Adrenal gland (tissue), 19 donors: ENCODE measurements at places on chromosomes 1 and 21. TPM values are rescaled to one million over a fixed set of nuclear protein-coding genes. Genes with fewer than 3 reads are reported as not detected.

Gene BCL2L15
- not detected for total RNA-seq

Gene TCHHL1
- total RNA-seq, result not detected

Gene HTR6
- total RNA-seq, result not detected

Gene MAB21L3
- not detected for total RNA-seq

Gene TRIM63
- not detected for total RNA-seq

Gene SORT1
- 56.8 TPM for total RNA-seq

DNA sequence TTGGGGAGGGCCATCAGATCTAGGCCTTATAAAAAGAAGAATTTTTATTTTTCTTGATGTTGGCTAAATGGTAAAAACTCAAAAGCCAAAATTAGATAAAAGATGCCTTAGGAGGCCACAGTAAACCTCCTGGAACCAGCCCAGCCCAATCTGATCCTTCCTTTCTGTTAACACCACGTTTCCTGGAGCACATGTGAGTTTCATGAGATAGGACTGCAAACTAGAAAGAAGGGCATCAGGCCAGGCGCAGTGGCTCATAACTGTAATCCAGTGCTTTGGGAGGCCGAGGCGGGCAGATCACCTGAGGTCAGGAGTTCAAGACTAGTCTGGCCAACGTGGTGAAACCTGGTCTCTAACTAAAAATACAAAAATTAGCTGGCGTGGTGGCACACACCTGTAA lies 6.7 kb downstream of the HSF2BP start:
- DNase-seq, result no peak
- no peaks in the 10 kb centered on the region for H3K36me3 ChIP-seq
- no peaks in the 10 kb centered on the region for H3K27me3 ChIP-seq
- H3K27ac ChIP-seq, result no peak overlapping the region
- no peaks in the 10 kb centered on the region for H3K4me1 ChIP-seq

DNA sequence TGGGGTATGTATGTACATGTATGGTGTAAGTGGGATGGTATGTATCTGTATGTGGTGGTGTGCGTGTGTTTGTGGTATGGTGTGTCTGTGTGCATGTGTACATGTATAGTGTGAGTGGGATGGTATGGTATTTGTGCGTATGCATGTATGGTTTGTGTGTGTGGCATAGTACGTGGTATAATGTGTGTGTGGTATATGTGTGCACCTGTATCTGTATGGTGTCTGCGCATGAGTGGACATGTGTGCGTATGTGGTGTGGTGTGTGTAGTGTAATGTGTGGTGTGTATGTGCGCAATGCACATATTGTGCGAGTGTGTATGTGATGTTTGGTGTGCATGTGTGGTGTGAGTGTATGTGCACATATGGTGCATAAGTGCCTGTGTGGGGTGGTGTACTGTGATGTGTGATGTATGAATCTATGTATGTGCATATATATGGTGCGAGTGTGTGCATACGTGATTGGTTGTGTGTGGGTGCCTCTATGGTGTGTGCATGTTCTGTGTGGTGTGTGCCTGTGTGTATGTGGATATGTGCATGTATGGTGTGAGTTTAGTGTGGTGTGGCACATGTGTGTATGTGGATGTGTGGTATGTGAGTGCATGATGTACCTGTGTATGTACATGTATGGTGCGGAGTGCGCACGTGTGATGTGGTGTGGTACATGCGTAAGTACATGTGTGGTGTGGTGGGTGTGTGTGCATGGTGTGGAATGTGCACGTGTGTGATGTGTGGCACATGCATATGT lies 38.8 kb downstream of the WDR4 start:
- peak; percentile 11 for DNase-seq
- peaks cover 13% of the 10 kb centered on the region for H3K4me1 ChIP-seq
- no peaks in the 10 kb centered on the region for H3K27me3 ChIP-seq
- no peak overlapping the region for H3K27ac ChIP-seq

DNA sequence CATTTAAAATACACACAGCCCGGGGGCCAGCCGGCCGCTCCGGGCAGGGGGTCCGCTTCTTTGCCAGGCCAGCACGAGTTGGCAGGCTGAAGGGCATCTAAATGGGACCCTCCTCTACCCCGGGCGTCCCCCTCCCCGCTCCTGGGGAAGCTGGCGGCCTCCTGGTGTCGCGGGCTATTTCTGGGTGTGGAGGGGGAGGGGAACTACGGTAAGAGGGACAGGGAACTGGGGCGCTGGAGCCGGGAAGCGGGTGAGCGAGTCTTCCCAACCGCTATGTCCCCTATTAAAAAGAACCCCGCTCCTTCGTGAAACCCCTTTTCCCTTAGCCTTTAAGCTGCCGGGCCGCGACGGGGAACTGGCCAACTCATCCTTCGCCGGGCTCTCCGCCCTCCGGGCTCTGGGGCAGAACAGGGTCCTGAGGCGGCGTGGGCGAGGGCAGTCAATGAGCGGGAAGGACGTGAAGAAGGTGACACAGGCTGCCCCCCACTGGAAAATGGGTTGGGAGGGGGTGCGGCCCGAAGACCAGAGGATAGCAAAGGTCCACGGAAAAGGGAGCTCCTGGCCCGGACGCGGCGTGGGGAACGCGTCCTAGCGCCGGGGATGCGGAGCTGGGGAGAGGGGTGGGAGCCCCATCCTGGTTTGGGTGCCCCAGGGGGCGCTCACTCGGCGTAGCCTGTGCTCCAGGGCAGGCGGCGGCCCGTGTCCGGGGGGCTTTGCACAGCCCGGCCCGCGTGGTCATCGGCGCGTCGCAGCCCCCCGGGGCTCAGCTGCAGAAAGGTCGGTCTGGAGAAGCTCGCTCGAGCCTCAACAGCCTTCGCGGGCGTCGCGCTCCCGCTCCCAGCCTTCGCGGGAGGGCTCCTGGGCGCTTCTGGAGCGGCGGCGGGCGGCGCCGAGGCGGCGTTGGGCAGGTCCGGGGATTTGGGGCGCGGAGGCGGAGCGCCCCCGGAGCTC lies 544 bp downstream of the PPM1J start:
- no peak overlapping the region for H3K27ac ChIP-seq
- no peaks in the 10 kb centered on the region for H3K27me3 ChIP-seq
- H3K4me1 ChIP-seq, result peaks cover 19% of the 10 kb centered on the region
- no peak for DNase-seq
- H3K36me3 ChIP-seq, result no peaks in the 10 kb centered on the region

GRCh38 chr1:115210302-115210711 lies 121.0 kb upstream of the TSPAN2 start:
- no peaks in the 10 kb centered on the region for H3K4me1 ChIP-seq
- no peak for DNase-seq
- H3K36me3 ChIP-seq, result no peaks in the 10 kb centered on the region
- no peak overlapping the region for H3K27ac ChIP-seq
- H3K27me3 ChIP-seq, result no peaks in the 10 kb centered on the region

GRCh38 chr1:220631238-220631815 lies 58.8 kb upstream of the C1orf115 start:
- H3K36me3 ChIP-seq, result no peaks in the 10 kb centered on the region
- DNase-seq, result no peak
- H3K4me3 ChIP-seq, result no peak overlapping the region
- no peaks in the 10 kb centered on the region for H3K4me1 ChIP-seq

- H3K4me1 ChIP-seq, result peaks cover 13% of the 10 kb centered on the region
- no peak overlapping the region for H3K27ac ChIP-seq
- H3K4me3 ChIP-seq, result no peak overlapping the region
- H3K36me3 ChIP-seq, result no peaks in the 10 kb centered on the region
These were observed 88.6 kb upstream of the LYPLAL1 start for GRCh38 chr1:219085082-219085481.

- H3K27me3 ChIP-seq, result no peaks in the 10 kb centered on the region
- no peak for DNase-seq
- H3K4me1 ChIP-seq, result peaks cover 18% of the 10 kb centered on the region
These were observed 46.9 kb downstream of the PKN2 start for GRCh38 chr1:88730995-88731394.

DNA sequence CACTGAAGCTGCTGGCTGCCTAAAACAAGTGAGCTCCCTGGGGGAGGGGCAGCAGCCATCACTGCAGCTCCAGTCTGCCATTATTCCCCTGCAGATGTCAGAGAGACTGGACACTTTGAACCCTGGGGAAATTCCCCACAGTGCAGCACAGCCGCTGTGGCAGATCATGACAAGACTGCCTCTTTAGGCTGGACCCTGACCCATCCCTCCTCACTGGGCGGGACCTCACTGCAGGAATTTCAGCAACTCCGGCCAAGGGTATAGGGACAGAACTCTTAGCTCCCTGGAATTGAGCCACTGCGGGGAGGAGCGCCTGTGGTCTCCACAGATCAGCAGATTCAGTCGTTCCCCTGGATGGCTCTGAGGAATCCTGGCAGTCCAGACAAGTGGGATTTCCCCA lies 964.6 kb downstream of the BRINP3 start:
- H3K4me3 ChIP-seq, result no peak overlapping the region
- H3K27me3 ChIP-seq, result no peaks in the 10 kb centered on the region
- no peaks in the 10 kb centered on the region for H3K36me3 ChIP-seq

DNA sequence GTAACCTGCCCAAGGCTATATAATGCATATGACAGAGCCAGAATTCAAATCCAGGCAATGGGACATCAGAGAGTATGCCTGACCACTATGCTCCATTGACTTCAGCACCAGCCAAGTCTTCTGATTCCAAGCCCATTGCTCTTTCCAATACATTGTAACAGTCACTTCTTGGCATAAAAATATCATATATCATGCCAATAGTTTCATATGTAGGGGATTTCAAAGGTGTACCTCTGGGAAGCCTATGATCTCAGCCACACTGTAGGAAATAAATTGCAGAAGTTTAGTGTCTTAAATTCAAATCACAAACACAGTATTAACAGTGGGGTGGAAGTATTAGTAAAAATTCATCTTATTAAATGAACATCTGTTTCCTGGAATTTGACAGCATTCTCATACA lies 30.0 kb upstream of the ROR1 start:
- H3K4me1 ChIP-seq, result no peaks in the 10 kb centered on the region
- no peak overlapping the region for H3K4me3 ChIP-seq
- no peak for DNase-seq
- no peaks in the 10 kb centered on the region for H3K27me3 ChIP-seq
- no peak overlapping the region for H3K27ac ChIP-seq
- no peaks in the 10 kb centered on the region for H3K36me3 ChIP-seq

DNA sequence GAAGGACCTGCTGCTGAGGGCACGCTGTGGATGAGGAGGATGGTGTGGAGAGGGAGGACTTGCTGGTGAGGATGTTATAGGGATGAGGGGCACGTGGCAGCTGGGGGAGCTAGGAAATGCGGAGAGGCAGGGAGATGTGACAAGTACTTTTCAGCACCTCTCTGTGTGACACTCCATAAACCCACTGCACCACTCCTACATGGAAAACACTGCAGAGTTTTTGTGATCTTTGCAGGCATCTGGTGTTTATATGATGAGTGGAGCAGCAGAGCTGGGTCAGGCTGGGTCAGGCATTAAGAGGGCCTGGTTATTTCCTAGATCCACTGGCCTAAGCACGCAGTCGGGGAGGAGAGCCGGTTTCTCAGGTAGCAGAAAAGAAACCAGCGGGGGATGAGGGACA lies 167.3 kb upstream of the COA6 start:
- no peak overlapping the region for H3K4me3 ChIP-seq
- H3K4me1 ChIP-seq, result no peaks in the 10 kb centered on the region
- H3K27ac ChIP-seq, result no peak overlapping the region
- no peak for DNase-seq
- no peaks in the 10 kb centered on the region for H3K36me3 ChIP-seq
- H3K27me3 ChIP-seq, result no peaks in the 10 kb centered on the region

- H3K4me1 ChIP-seq, result no peaks in the 10 kb centered on the region
- H3K4me3 ChIP-seq, result no peak overlapping the region
- H3K36me3 ChIP-seq, result peaks cover 75% of the 10 kb centered on the region
- no peak for DNase-seq
These were observed 16.3 kb downstream of the SETD4 start for GRCh38 chr21:36044056-36044455.

DNA sequence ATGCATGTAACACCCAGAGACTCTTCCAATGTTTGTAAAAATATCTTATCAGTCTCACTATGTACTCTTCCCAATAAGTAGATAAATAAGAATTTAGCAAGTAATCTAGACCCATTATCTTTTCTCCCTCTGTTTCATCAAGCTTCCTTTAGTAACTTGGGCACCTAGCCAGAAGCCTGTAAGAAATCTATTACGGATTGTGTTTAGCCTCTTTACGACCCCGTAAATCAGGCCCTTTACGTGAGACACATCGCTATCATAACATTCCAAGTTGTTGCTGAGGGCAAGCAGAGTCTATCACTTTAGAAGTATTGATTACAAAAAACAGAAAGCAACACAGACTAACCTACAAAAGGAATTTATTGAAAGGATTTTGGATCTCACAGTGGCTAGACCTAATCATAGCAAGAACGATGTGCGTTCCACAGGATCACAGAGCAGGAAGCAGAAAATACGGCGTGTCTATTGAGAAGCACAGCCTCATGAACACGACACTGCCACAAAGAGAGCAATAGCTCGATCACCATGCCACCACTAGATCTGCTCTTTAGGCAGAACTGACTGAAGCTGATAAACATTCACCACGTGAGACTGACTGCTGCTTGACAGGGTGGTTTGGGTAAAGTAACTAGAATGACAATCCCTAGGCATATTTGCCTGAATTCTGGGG lies 922.1 kb downstream of the AMY1C start:
- no peak overlapping the region for H3K4me3 ChIP-seq
- H3K36me3 ChIP-seq, result no peaks in the 10 kb centered on the region
- H3K27ac ChIP-seq, result no peak overlapping the region
- no peaks in the 10 kb centered on the region for H3K27me3 ChIP-seq
- no peaks in the 10 kb centered on the region for H3K4me1 ChIP-seq

DNA sequence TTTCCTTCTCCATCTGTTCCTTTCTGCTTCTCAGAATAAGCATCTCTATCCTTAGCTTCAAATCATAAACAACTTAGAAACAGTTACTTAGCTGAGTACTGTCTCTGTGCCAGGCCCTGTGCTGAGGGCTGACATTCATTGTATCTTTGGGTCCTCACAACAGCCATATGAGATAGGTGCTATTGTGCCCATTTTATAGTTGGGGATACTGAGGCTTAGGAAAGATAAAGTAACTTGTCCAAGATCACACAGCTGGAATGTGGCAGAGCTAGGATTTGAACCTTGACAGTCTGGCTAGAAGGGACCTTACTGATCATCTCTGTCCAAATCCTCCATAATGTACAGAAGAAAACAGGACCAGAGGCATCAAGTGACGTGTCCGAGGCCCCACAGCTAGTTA lies 25.0 kb downstream of the CD247 start:
- no peak for DNase-seq
- no peak overlapping the region for H3K4me3 ChIP-seq
- H3K27ac ChIP-seq, result no peak overlapping the region
- no peaks in the 10 kb centered on the region for H3K4me1 ChIP-seq
- H3K27me3 ChIP-seq, result peaks cover 5% of the 10 kb centered on the region

GRCh38 chr1:26483980-26484379 lies 11.7 kb downstream of the HMGN2 start:
- no peak for DNase-seq
- H3K36me3 ChIP-seq, result no peaks in the 10 kb centered on the region
- H3K4me3 ChIP-seq, result no peak overlapping the region
- no peaks in the 10 kb centered on the region for H3K4me1 ChIP-seq

- no peaks in the 10 kb centered on the region for H3K27me3 ChIP-seq
- H3K4me3 ChIP-seq, result no peak overlapping the region
- H3K4me1 ChIP-seq, result no peaks in the 10 kb centered on the region
- H3K36me3 ChIP-seq, result no peaks in the 10 kb centered on the region
These were observed 103.1 kb downstream of the ATP6V1G3 start for GRCh38 chr1:198437332-198437731.
